ENCODE measurements at places on chromosomes 1 and 21.

DNA sequence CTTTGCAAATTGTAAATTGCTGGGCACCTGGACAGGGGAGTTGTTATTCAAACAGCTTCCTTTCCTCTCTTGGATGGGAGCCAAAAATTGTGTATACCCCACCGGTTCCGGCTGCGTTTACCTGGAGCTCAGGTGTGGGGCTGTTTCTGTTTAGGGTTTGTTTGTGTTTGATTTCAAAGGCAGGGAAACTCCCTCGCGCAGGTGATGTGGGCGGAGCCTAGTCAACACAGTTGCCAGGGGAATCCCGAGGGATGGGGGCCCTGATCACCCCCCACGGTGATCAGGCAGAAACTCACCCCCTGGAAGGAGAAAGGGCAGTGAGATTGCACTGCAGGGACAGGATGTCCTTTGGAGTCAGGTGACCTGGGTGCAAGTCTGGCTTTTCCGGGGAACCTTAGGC lies 28.3 kb downstream of the CDCP2 start:
- DNase-seq = no peak

- DNase-seq = no peak
Measured at GRCh38 chr1:151584278-151584677, 27.6 kb upstream of the SNX27 start.

DNA sequence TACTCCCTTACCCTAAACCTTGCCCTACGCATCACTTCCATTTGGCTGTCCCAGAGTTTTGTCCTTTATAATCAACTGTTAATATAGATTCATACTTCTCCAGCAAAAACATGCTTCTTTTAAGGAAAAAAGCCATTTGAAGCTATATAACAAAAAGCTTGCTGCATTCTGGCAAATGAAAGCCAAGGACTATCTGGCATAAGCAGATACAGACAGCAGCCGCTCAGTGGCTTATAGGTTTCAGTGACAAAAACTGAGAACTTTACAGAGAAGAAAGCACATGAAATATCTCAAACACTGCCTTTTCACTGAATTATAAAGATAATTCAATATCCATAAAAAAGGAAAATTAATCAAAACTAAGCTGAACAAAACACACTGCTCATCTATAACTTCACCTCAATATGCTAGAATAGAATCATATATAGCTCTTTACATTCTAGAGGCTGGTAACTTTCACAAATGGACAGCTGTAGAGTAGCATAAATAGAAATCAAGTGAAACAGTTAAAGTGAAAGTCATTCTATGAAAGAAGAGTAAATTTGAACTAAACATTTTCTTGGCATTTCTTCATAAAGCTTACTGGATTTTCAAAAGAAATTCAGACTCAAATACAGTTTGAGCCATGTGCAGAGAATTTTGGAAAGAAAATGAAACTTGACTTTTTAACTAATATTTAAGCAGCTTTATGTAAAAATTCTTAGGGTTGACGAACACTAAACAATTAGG lies 19.6 kb downstream of the CDC42BPA start:
- DNase-seq = no peak

GRCh38 chr1:4616831-4617465 lies 37.5 kb upstream of the AJAP1 start:
- DNase-seq = no peak

DNA sequence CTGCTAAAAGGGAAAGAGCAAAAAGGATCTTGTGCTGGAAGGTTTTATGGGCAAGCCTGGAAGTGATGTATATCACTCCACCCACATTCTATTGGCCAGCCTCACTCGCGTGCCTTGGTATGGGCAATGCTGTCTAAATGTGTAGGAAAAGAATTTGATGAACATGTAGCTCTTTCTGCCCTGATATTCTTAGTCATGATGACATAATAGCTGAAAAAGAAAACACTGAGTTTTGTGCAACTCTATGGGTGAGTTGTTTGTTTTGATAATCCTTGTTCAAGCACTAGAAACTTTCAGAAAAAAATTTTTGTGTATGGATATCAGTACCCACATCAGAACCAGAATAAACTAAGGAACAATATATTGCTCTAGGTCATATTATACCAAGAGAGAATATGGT lies 231.5 kb upstream of the ST6GALNAC5 start:
- DNase-seq = no peak

GRCh38 chr1:146039844-146040194 lies 18.3 kb upstream of the HJV start:
- DNase-seq = no peak
